Cardiac muscle cell (in vitro differentiated cells and primary cell): ENCODE measurements at places on chromosomes 4 and X.
A peak's percentile ranks its signal among the peaks of the same experiment; 100 is the strongest.

DNA sequence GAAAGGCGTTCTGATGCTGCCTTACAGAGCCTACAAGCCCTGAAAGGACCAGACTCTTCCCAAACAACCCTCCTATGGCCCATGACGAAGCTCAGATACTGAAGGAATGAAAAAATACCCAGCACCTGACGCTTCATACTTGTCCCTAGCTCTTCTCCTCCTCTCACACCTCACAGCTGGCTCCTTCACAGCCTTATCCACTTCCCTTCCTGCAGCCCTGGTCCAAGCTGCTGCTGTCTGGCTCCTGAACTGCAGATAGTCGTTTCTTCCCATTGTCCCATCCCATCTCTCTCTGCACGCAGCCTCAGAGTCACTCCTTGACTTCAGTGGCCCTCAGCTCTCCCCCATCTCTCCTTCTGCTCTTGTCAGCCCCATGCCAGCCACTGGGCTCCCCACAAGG is 56.6 kb downstream of the FAM193A start:
- H3K4me1 ChIP-seq = peaks cover 36% of the 10 kb centered on the region
- DNase-seq = no peak
- H3K4me3 ChIP-seq = no peak overlapping the region
- peak overlapping the region; percentile 13 for H3K27ac ChIP-seq
- H3K27me3 ChIP-seq = no peaks in the 10 kb centered on the region

- H3K27ac ChIP-seq = no peak overlapping the region
- DNase-seq = peak; percentile 99
- H3K36me3 ChIP-seq = no peaks in the 10 kb centered on the region
- H3K4me3 ChIP-seq = no peak overlapping the region
- no peaks in the 10 kb centered on the region for H3K27me3 ChIP-seq
- no peaks in the 10 kb centered on the region for H3K4me1 ChIP-seq
These were observed 27.5 kb upstream of the PDGFC start for GRCh38 chr4:156999175-156999517.

DNA sequence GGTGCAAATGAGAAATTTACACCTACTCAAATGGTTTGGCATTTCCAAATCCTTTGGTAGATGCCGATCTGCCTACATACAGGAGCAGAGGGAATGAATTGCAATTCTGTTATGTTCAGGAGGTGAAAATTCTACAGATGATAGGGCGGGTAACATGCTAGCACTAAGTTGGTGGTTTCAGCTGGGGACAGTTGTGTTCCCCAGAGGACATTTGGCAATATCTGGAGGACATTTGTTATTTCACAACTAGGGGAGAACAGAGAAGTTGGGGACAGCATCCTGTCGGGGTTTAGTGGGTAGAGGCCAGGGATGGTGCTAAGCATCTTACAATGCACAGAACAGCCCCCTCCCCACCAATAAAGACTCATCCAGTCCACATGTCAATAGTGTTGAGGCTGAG is 96.5 kb upstream of the PUDP start:
- no peak overlapping the region for H3K4me3 ChIP-seq
- no peaks in the 10 kb centered on the region for H3K36me3 ChIP-seq
- no peaks in the 10 kb centered on the region for H3K27me3 ChIP-seq

DNA sequence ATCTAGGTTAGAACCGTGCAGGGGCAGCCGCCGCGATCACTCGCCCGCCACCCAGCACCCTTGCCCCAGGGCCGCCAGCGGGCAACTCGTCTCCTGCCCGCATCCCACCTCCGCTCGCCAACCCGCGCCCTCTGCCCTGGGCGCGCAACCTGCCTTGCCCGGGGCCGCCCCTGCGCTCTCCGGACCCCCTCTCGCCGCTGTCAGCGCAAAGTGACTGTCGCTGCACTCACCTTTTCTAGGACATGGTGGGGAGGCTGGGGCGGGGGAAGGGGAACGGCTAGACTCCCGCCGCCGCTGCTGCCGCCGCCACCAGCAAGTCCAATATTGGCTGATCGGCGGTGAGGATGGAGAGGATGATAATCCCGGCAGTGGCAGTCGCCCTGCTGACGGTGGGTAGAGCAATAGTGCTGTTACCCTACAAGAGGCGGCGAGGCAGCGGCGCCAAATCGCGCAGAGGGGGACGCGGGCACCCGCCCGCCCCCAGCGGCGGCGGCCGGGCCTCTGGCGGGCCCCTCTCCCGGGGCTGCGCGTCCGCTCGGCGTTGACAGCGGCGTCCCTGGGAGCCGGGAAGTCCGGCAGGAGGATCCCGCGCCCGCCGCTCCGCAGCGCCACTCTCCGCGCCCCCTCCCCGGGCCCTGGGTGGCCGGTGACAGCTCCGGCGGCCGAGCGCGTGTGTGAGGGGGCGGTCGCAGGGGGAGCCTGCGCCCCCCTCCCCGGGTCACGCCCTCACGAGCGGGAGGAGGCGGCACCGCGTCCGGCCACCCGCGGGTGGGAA is 2.3 kb upstream of the NR3C2 start:
- H3K4me1 ChIP-seq = no peaks in the 10 kb centered on the region
- peaks cover 86% of the 10 kb centered on the region for H3K27me3 ChIP-seq
- peak; percentile 63 for DNase-seq

DNA sequence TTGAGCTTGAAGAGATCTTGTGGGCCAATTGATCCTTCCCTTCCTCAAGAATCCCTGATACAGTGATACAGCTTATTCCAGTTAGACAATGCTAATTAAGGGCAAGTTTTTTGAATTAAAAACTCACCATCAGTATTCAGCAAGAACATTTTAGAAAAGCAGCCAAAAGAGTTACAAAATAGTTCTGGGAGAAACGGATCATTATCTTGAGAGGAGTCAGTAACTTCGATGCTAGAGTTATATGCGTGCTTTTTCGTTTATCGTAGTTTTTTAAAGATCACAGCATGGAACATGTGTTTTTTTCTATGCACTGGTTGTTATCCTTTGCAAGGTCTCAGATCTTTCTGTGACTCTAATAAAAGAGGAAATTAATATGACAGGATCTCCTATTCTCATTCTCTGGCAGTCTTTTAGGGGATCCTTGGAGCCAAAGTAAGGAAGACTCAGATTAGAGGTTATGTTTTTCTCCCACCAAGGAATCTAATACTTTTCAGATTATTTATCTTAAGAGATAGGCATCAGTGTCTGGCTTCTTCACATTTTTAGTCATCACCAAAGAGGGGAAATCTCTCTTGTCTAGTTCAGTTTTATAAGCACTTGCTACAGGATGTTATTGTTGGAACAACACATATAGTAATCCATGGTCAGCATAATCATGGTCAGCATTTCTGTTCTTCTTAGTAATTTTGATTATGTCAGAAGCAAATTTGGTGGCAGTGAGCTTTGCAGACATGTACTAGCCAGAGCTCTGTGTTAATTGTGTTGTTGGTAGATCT is 109.7 kb downstream of the PDLIM5 start:
- H3K36me3 ChIP-seq = no peaks in the 10 kb centered on the region
- peaks cover 33% of the 10 kb centered on the region for H3K4me1 ChIP-seq
- peak overlapping the region; percentile 62 for H3K27ac ChIP-seq
- H3K27me3 ChIP-seq = no peaks in the 10 kb centered on the region
- peak; percentile 64 for DNase-seq

GRCh38 chr4:1833307-1834046 is 22.5 kb downstream of the LETM1 start:
- DNase-seq = no peak
- H3K4me3 ChIP-seq = no peak overlapping the region
- peaks cover 7% of the 10 kb centered on the region for H3K4me1 ChIP-seq

DNA sequence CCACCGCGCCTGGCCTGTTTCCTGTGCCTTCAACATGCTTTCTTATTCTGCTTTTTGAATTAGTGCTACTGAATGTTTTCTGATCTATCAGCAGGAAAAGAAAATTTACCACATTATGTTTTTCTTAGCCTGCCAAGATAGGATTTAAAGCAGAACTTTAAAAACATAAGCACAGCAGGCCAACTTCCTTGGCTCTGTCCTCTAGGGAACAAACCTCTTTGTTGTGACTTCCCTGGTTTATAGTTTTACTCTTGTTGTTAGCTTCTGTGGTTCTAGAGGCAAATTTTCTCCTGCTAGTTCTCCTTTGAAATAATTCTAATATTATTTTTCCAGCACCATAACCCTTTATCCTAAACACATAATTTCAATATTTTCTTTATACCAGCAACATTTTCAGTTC is 605.1 kb downstream of the ADGRL3 start:
- H3K4me1 ChIP-seq = no peaks in the 10 kb centered on the region
- H3K36me3 ChIP-seq = no peaks in the 10 kb centered on the region
- H3K4me3 ChIP-seq = no peak overlapping the region
- no peak overlapping the region for H3K27ac ChIP-seq
